ENCODE measurements at places on chromosomes 12 and 14.

DNA sequence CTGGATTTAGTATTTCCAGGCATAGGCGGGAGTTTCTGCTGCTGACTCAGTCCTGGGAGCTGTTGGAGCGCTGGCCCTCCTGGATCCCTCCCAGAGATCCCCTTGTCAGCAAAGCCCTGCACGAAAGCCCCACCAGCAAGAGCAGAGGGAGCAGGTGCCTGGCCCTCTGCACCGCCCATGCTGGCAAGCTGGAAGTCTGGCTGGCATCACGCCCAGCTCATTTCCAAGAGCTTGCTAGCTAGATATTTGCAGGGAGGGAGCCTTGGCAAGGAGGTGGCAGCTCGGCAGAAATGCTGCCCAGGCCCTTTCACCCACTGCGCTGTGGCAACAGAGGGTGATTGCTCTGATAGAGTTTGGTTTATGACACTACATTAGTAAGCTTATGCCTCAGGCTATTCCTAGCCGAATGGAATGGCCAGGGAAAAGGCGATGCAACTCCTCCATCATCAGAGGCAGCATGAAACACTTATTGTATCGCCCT, 193.9 kb downstream of the EMP1 start:
- no peak for DNase-seq

DNA sequence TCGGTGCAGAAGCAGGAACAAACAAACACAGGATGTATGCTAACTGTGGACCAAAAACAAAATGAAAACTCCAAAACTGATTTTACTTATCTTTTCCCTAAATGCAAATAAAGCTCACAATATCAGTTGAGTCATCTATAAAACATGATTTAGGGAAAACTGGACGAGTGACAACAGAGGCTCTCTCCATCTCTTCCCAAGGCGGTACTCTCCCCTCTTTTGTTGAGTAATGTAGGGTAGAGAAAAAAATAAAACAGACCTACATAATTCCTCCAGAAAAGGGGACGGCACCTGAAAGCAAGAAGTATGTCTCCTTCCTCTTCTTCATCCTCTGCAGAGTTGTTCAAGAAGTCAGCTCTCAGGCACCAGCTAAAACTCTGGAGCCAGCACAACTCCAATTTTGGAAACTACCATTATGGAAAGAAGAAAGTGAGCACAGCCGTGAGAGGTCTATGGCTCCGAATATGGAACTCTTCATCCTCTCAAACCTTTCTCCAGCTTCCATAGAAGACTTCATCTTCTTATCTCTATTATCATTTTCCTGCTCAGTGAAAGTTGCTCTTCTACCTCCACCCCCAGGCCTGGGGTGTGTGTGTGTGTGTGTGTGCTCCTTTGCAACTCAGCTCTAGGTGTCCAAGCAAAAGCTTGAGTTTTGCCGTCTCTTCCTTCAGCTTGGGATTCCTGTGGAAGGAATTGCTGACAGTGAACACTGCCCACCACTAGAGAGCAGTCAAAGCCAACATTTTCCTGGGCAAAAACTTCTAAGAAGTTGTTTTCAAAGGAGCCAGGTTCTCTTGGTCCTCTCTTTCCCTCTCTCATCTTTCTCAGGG, 155.4 kb downstream of the DIO2 start:
- no peak for DNase-seq

DNA sequence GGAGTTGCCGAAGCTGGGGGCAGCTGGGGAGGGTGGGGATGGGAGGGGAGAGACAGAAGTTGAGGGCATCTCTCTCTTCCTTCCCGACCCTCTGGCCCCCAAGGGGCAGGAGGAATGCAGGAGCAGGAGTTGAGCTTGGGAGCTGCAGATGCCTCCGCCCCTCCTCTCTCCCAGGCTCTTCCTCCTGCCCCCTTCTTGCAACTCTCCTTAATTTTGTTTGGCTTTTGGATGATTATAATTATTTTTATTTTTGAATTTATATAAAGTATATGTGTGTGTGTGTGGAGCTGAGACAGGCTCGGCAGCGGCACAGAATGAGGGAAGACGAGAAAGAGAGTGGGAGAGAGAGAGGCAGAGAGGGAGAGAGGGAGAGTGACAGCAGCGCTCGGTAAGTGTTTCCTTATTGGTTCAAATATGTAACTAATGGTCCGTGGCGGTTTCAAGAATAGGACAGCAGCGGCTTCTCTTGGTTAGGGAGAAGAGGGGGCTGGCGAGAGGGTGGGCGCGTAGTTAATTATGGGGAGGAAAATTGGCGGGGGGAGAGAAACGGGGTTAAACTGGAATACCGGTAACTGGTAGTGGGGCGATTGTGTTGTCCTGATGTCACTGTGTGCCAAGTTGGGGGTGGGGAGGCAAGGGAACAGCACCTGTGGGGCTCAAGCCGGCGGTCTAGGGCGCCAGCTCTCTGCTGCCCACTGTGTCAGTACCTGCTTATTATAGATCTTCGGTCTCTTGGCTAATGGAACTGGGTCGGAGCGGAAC, 8.4 kb downstream of the HOXC8 start:
- no peak for DNase-seq

DNA sequence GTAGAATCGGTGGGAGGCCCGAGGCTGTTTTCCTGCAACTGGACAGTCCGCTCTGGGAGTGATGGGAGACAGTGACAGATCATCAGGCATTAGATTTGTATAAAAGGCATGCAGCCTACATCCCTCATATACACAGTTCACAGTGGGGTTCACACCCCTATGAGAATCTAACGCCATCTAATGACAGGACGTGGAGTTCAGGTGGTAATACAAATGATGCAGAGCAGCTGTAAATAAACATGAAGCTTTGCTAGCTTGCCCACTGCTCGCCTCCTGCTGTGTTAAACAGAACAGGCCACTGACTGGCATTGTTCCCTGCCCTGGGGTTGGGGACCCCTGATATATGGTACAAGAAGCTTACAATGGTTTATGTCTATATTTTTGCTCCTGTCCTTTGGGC, 179.0 kb downstream of the LRFN5 start:
- DNase-seq, result no peak

DNA sequence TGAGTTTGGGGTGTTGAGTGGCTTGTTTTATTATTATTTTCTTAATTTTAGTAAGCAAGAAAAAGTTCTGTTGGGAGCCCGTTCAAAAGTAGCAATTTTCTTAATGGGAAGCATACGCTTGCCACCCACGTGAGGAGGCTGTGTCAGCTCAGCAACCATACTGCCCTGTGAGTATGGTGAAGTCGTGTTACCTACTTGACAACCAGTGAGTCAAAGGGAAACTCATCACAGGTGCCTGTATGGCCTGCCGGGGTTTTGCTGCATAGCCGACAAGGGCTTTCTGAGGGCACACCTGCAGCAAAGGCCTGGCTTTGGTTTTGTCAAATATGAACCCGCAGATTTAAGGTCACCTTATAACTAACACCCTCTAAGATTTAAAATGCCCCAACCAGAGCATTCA, 31.1 kb downstream of the PITPNM2 start:
- peak; percentile 69 for DNase-seq

DNA sequence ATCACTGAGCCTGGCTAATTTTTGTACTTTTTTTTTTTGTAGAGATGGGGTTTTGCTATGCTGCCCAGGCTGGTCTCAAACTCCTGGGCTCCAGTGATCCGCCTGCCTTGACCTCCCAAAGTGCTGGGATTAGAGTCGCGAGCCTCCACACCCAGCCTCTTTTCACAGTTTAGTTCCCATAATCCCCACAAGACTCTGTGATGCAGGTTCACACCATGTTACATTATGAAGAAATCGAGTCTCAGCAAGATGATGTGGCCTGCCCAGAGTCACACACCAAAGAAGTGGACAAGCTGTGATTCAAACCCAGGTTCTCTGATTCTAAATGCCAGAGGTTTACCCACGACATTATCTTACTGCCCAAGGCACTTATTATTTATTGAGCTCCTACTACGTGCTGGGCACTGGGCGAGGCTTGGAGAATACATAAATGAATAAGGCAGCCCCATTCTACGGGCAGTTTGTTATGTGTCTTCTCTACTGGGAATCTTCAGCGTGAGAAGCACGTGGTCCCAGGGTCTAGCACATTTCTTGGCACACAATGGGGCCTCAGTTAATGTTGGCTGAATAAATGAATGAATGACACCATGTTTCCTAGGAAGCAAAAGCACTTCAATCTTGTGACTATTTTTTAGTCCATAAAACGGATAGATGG, 23.5 kb upstream of the OASL start:
- no peak for DNase-seq

GRCh38 chr14:54909817-54910558, 7.4 kb upstream of the GCH1 start:
- DNase-seq, result no peak

DNA sequence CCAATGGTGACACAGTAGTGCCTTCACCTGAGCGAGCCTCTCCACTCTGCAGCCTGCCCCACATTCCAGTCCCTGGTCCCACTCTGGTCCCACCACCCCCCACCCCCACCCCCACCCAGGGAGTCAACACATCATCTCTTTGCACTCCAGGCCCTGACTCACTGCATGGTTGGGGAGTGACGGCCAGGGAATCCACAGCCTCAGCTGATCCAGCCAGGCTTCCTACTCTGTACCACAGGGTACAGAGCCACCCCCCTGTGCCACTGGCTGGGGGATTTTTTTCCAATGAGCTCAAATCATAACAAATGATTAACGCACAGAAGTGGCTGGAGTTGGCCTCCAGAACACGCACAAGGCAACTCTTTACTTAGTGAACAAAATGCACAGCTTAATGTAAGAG, 233.7 kb downstream of the NTF3 start:
- no peak for DNase-seq

GRCh38 chr12:26534071-26534470, 298.9 kb downstream of the ITPR2 start:
- DNase-seq, result no peak

DNA sequence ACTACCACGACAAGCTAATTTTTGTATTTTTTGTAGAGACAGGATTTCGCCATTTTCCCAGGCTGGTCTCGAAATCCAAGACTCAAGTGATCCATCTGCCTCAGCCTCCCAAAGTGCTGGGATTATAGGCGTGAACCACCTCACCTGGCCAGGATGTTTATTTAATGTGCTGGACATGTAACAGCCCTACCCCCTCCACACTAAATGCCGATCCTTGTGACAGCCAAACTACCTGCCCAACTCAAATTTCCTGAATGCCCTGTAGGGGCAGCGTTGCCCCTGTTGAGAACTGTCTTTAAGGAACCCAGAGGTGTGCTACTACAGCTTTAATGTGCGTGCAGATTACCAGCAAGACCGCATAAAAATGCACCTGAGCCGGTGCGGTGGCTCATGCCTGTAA, 48.1 kb downstream of the KCNK13 start:
- DNase-seq, result no peak

GRCh38 chr12:109716512-109717389, 3.1 kb downstream of the FAM222A start:
- no peak for DNase-seq

Measured in CD4-positive, CD25-positive, alpha-beta regulatory T cell (primary cell).